Activated CD4-positive, alpha-beta T cell treated with anti-CD3 and anti-CD28 coated beads, Interleukin-2, amount 50 U/mL, for 24 hours (primary cell): ENCODE measurements at places on chromosomes 2 and 18.

DNA sequence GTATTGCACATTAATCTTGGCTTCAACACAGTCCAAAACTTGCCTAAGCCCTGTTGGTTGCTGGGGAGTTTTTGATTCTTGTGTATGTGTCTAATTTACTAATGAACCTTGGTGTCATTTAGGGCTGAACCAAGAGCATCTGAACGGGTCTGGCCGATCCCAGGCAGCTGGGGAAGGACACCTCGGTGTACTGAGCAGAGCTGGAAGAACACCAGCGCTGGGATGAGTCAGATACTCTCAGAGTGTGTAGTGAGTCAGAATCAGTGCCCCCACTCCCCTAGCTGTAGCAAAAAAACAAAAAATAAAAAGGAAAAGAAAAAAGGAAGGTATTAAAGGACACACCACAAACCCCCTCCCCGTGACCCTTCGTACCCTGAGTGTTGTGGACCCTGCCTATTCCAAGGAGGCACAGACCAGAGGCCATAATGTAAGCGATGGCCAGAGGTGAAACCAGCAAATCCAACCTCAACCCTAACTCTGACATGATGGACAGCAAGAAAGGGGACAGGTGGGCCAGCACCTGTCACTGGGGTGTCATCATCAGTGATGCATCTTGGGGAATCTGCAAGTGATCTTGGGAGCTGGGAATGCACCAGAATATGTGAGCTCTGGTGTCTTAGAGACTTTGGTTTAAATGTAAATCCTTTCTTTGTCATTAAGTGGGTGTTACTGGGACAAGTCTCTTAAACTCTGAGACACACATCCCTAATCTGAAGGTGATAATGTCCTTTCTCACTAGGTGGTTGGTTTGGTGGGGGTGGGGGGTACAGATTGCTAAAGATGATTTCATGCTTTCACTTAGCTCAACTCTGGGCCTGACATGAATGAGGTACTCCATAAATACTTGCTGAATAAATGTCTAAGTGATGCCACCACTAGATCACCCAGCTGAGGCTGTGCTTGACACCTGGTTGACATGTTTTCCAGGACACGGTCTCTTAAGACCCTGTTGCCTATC lies 34.2 kb upstream of the NCOA1 start:
- no peak for DNase-seq

GRCh38 chr18:56516789-56517188 lies 121.6 kb downstream of the TXNL1 start:
- DNase-seq = no peak

DNA sequence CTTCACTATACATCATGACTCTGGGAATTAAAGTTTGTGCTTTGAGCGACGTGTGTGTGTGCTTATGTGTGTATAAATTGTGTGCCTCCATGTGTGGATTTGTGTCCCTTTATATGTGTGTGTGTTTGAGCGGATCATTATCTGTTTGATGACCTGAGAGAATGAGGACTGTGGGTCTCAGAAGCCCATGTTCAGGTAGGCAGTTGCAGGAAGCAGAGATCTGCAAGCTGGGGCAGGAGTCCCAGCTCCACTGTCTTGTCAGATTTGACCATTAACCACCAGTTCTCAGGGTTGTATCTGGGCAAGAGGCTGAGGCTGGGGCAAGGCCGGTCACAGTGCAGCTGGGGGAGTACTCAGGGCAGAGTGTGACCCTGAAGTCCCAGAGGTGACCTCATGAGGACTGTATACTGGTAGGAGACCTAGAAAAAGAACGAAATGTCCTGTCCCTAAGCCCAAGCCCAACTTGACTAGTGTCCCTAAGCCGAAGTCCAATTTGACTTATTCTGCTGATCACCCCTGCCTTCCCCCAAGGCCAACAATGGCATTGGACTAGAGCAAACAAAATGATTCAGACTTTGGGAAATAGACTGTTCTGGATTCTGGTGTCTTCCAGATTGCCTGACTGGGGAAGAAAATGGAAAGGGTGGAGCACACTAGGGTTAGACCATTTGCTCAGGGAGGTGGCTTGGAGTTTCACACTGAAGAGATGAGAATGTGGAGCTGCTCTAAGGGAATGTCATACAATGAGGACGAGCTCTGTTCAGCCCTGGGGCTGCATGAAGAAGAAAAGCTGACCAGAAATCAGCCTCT lies 28.1 kb downstream of the RHOB start:
- no peak for DNase-seq

- peak; percentile 72 for DNase-seq
Observed at GRCh38 chr2:151261231-151261976, at the start of gene RBM43. Gene RBM43, minus strand, starts transcription at chr2:151261863. Its CDS starts 136 bp downstream, at chr2:151261727.

DNA sequence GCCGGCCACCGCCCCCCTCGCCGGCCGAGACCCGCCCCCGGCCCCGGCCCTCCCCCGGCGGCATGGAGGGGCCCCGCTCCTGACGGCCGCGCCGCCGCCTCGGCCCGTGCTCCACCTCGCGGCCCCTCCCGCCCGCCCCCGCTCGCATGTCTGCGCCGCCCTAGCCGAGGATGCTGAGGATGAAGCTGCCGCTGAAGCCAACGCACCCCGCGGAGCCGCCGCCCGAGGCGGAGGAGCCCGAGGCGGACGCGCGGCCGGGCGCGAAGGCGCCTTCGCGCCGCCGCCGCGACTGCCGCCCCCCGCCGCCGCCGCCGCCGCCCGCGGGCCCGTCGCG lies 397 bp downstream of the ZCCHC2 start:
- DNase-seq = no peak

GRCh38 chr2:15554525-15555218 lies 6.5 kb downstream of the NBAS start:
- DNase-seq = no peak

GRCh38 chr2:128447538-128447995 lies 128.9 kb upstream of the HS6ST1 start:
- no peak for DNase-seq

- DNase-seq = no peak
Observed at GRCh38 chr2:182845794-182846417, 20.5 kb downstream of the FRZB start.

DNA sequence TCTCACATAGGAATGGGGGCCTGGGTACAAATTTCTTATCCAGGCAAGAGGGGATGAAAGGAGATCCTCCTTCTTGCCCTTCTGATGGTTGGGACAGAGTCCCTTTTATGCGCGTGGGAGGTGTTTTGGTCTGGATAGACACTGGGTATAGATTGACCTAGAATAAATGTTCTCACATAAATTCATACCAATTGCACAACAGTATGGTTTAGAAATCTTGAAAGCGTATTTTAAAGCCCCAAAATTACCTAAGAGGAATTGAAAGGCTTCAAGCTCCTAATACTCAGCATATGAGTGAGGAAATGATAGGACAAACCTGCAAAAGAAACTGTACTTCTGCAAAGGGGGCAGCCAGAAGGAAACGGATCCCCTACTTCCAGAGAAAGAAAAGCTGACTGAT lies 2.6 kb upstream of the BCL2 start:
- no peak for DNase-seq

GRCh38 chr2:60394463-60394862 lies 159.0 kb downstream of the BCL11A start:
- DNase-seq = no peak

GRCh38 chr2:22958308-22958707 lies 426.7 kb upstream of the KLHL29 start:
- no peak for DNase-seq

GRCh38 chr18:53422896-53423295 lies 801.6 kb downstream of the MBD2 start:
- DNase-seq = no peak

GRCh38 chr2:80621656-80622055 lies 317.1 kb upstream of the LRRTM1 start:
- no peak for DNase-seq

- no peak for DNase-seq
Observed at GRCh38 chr18:76981396-76981968, 151.1 kb downstream of the MBP start.

DNA sequence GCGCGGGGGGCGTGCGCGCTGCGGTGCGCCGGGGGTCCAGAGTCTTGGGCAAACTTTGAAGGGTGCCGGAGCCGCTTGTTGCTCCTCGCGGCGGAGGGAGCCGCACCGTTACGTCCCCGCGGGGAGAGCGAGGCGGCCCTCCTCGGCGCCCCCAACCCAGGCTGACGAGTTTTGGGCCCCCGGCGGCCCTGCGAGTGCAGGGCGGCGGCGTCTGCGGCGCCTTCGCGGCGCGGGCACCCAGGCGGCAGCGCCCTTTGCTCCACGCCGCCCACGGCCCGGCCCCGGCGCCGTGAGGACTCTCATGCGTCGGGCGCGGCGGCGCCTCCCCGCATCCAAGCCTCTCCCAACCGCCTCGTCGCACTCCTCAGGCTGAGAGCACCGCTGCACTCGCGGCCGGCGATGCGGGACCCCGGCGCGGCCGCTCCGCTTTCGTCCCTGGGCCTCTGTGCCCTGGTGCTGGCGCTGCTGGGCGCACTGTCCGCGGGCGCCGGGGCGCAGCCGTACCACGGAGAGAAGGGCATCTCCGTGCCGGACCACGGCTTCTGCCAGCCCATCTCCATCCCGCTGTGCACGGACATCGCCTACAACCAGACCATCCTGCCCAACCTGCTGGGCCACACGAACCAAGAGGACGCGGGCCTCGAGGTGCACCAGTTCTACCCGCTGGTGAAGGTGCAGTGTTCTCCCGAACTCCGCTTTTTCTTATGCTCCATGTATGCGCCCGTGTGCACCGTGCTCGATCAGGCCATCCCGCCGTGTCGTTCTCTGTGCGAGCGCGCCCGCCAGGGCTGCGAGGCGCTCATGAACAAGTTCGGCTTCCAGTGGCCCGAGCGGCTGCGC lies 814 bp downstream of the FZD7 start:
- DNase-seq = peak; percentile 15

- DNase-seq = no peak
Observed at GRCh38 chr2:145652571-145653545, 1132.9 kb upstream of the ZEB2 start.

DNA sequence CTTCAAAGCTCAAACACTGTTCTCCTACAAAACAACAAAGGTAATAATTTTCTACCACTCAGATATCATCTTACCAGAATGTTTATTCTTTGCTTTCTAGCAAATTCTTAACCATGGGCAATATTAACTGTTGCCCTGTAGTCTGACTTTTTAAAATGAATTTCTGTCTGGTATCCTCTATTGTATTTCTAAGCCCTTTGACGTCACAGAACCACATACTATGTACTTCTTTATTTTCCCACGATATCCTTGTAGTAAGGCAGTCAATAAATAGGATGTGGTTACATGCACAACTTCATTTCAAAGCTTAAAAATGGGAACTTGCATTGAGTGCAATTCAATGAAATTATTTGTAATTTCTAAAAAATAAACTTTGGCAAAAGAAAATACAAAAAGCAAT lies 58.7 kb downstream of the THADA start:
- DNase-seq = no peak

DNA sequence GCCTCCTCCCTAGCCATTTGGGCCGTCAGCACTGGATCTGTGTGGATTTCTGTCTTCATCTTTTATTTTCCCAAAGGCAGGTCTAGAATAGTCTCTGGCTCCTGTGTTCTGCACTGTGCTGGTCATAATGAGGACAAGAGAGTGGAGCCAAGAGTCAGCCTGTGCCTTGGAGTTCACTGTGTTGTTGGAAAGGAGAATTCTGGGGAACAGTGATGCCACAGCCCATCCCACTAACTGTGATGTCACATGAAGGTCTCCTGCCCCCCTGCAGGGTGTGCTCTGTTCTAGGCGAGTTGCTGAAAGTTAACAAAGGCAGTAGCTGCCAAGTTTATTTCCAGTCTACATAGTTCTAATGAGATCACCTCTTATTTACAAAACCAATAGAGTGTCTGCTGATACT lies 248.5 kb downstream of the TPGS2 start:
- no peak for DNase-seq
